Activated T-cell treated with anti-CD3 and anti-CD28 coated beads for 1 hour (primary cell): ENCODE measurements at places on chromosomes 4 and X.

- DNase-seq: no peak
Measured at GRCh38 chr4:53732661-53733060, 141.4 kb upstream of the LNX1 start.

DNA sequence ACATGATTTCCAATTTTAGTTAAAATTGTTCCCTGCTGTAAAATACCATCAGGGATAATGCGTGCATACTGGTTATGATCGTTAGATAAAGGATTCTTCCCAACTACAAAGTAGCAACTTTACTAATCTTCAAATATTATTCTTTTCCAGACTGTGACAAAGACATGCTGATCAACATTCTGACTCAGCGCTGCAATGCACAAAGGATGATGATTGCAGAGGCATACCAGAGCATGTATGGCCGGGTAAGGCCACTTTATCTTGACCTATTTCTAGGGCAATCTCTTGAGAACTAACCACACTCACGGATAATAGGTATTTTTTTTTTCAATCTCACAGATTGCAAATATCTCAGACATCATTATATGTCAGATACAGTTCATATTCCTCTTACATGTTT is 47.0 kb downstream of the ANXA10 start:
- no peak for DNase-seq

GRCh38 chr4:78984593-78984992 is 45.4 kb upstream of the PAQR3 start:
- DNase-seq: no peak

- no peak for DNase-seq
Measured at GRCh38 chr4:182478475-182478874, 235.3 kb downstream of the TENM3 start.

DNA sequence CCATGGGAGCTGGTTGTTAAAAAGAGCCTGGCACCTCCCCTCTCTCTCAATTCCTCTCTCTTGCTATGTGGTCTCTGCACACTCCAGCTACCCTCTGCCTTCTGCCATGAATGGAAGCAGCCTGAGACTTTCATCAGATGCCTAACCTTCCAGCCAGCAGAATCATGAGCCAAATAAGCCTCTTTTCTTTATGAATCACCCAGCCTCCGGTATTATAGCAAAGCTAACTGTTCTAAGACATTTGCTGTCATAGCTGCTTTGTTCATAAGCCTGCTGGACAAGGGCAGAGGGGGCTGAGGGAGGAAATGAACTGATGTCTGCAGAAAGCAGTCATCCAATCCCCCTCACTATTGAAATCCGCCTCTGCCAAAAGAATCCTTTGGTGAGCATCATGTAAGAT is 196.7 kb downstream of the ZNF330 start:
- no peak for DNase-seq

- DNase-seq: no peak
Measured at GRCh38 chr4:185932491-185932890, 120.5 kb upstream of the SORBS2 start.

- no peak for DNase-seq
Measured at GRCh38 chr4:67550857-67551256, 5.6 kb upstream of the CENPC start.

DNA sequence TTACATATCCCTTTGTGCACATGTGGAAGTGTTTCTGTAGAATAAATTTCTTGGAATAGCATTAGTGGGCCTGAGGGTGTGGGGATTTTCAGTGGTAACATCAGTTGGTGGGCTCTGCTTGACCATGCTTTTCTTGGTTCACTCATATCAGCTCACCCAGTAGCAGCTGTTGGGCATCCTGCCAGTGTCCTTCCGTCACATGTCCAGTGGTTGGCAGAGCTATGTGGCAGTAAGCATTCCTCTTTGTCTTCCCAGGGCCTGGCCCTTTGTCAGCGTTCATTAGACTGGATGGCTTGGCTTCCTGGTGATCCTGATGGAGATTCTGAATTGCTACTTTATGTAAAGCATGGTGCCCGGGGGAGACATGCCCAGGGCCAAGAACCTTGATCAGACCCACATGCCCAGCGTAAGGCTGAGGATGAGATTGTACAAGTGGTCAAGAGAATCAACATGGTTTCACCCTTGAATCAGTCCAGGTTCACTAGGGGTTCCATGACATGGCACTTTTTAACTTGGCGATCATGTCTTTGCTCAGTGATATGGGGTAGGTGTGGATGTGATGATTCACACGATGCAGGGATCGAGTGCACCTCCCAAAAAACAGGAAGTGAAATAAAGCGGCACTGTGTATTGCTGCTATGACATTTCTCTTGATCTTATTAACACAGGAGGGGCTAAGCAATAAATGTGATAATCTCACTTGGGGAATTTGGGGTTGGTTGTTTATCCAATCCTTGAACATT is 72.1 kb upstream of the IGFBP7 start:
- no peak for DNase-seq

DNA sequence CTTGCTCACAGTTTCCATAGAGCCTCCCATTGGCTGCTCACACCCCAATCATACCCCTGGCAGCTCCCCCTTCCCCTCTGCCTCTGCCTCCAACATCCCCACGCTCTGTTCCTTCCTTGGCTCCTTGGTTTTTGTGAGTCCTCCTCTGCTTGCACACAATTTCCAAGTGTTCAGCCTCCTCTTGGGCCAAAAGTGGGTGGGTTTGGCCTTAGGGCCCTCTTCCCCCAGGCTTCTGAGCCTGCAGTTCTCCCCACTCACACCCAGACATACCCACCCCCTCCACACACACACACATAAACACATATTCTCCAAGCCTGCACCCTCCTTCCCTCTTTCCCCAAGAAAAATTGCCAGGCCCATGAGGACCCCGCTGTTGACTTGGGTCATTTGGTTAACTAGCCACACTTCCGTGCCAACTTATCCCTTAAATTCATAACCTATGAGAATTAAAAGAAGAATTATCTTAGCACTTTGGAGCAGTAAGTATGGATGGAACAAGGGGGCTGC is 4.5 kb downstream of the APLN start:
- no peak for DNase-seq

- no peak for DNase-seq
Measured at GRCh38 chrX:12400218-12400617, 261.9 kb downstream of the FRMPD4 start.

DNA sequence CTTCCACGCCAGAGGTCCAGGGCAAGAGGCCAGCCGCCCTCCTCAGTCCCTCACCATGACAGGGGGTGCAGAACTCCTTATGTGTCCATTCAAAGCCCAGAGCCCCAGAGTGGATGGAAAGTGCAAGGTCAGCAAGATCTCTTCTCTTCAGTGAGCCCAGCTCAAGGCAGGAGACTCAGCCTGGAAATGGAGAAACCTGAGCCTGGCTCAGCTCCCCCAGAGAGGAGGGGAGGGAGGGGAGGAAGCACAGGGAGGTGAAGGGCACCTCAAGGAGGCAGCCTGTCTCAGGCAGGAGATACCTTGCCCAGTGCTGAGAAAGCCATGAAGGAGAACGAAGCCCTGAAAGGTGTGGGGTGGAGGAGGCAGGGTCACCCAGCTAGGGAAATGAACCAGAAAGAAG is 121.8 kb upstream of the PJA1 start:
- no peak for DNase-seq

- no peak for DNase-seq
Measured at GRCh38 chr4:26723216-26723615, 137.4 kb upstream of the STIM2 start.

DNA sequence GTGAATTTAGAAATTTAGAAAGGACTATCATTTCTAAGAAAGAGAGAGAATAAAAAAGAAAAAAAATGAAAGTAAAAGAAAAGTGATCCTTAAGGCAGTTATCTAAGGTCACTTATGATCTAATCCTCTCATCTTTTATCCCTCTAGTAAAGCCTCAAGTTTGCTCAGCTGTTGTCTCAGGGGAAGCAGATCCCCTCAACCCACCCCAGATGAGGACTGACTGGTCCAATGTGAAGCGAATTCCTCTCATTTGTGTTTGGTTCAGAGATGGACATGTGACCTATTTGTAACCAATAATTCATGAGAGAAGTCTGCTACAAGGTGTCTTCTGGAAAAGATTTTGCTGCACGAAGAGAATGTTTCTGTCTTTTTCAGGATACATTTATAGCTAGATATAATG is 1591.3 kb downstream of the ADGRL3 start:
- no peak for DNase-seq

GRCh38 chr4:10722957-10723356 is 38.4 kb upstream of the CLNK start:
- no peak for DNase-seq

GRCh38 chrX:3286196-3286945 is 60.1 kb downstream of the MXRA5 start:
- DNase-seq: no peak

GRCh38 chr4:46648088-46648744 is 258.3 kb upstream of the GABRA2 start:
- DNase-seq: no peak

DNA sequence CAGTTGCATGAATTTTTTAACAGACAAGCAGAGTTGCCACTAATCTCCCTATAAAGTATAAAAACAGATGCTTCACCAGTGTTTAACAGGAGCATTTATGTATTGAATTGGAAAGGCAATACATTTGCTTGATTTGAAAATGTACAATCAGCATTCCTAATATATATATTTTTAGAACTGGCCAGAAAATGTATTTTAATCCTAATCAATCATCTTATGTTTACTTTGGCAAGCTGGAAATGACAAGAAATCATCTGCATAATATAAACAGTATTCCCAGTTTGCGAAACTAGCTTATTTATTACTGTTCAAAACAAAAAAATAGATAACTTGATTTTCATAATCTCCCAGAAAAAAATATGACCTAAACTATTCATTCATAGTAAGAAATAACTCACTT is 123.9 kb downstream of the TBCK start:
- no peak for DNase-seq

DNA sequence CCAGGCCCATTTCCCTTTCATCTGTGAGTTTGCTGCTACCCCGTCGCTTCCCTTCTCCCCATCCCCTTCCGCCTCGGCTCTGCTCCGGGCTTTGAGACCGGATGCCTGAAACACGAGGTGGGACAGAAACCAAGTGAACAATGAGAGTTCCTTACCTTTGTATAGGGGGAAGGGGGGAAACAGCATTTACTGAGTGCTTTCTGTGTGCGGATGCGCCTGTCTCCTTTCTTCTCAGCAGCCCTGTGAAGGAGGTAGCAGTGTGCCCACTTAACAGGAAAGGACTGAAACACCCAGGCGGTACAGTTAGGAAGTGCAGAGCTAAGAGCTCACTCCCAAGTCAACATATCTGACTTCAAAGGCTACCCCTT is 43.2 kb upstream of the TMSB15B start:
- no peak for DNase-seq

DNA sequence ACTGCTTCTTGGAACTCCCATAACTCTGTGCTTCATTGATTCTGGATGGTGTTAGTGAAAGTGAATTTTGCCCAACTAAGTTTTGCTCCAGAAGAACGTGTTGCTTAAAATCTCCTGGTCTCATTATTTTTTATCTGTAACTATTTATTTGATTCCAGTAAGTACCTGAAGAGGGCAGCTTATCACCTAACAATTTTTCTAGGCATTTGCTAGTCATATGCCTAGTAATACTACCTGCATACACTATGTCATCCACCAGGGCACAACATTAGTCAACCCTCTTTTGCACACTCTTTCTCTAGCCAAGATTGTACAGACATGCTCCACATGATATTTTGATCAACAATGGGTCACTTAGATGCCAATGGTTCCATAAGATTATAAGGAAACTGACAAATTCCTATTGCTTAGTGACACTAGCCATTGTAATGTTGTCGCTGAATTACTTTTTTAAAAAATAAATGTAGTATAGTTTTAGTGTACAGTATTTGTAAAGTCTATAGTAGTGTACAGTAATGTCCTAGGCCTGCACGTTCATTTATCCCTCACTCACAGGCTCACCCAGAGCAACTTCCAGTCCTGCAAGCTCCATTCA is 499.9 kb upstream of the AADAT start:
- no peak for DNase-seq

- no peak for DNase-seq
Measured at GRCh38 chr4:903066-904046, 28.8 kb downstream of the GAK start.

DNA sequence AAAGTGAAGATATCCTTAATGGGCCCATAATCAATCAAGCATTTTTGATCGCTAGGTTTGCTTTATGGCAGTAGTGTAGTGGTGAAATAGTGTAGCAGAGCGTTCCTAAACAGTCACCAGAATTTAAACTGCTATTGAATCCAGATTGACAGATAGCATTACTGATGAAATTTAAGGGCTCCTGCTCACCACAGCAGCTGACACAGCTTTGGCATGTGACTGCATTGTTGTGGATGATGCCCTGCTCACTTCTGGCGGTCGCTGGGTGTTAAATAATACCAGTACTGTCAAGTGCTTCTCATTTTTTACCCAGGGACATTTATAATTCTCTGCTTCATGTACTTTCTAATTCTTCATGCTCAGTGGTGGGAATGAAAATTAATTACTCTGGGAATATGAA is 102.0 kb upstream of the ARHGAP24 start:
- DNase-seq: no peak

GRCh38 chr4:140944199-140944515 is 188.0 kb upstream of the TBC1D9 start:
- DNase-seq: no peak

GRCh38 chrX:71096760-71097032 is 1.0 kb downstream of the FOXO4 start:
- DNase-seq: no peak

DNA sequence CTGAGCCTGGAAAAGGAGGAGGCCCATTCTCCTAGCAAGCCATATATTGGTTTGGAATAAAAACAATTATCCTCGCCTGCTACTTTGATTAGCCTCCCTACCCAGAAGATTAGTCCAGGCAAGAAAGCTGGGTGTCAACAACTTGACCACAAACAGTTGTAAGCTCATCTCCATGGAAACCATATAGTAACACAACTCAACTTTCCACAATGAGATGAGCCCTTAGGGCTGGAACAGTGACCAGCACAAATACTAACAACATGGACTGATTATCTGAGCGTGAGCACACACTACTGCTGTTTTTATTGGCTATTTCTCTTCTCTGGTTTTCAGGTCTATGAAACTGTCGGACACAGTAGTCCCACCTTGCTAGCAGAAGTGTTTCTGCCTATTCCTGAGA is 80.8 kb downstream of the CC2D2A start:
- no peak for DNase-seq

GRCh38 chr4:186560647-186561046 is 5.3 kb upstream of the MTNR1A start:
- DNase-seq: no peak

GRCh38 chr4:33262824-33263223 is 2542.7 kb downstream of the PCDH7 start:
- DNase-seq: no peak

GRCh38 chr4:140695483-140695882 is 60.7 kb downstream of the TBC1D9 start:
- DNase-seq: no peak

DNA sequence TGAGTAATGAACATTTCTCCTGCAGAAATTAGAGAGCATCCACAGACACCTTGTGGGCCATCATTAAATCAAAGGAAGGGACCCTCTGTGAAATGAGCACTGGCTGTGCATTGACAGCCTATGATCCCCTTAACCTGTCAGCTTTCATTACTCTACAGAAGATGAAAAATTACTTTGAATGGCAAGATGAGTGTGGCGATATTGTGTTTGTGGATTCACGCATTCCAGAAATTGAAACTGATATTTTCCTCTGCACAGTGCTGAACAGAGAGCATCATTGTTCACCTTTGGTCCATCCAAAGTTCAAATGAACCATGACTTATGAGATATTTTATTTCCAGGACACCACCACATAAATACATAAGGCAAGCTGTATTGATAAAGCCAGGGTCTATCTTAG is 374.8 kb upstream of the ANXA10 start:
- no peak for DNase-seq

GRCh38 chr4:38666766-38667084 is 2.7 kb downstream of the KLF3 start:
- DNase-seq: no peak

GRCh38 chrX:43176686-43177085 is 398.7 kb upstream of the PPP1R2C start:
- DNase-seq: no peak
